A549 treated with CORT108297 at 1 μM for 4 hours (cell line): ENCODE measurements at places on chromosomes 1 and 21. TPM values are rescaled to one million over a fixed set of nuclear protein-coding genes. Genes with fewer than 3 reads are reported as not detected.

VAMP3 gene
- 64.7 to 75.8 TPM (median 67.5 TPM) in 5 replicates for total RNA-seq

LAMB3 gene
- 20.5 to 25.5 TPM (median 22.0 TPM) in 5 replicates for total RNA-seq

GREM2 gene
- 0.13 to 0.31 TPM (median 0.21 TPM) in 5 replicates for total RNA-seq

TNFAIP8L2 gene
- not detected in 5 replicates for total RNA-seq

LCA5L gene
- 1.3 to 1.6 TPM (median 1.5 TPM) in 5 replicates for total RNA-seq

TTC22 gene
- total RNA-seq = not detected in 5 replicates

CFAP74 gene
- total RNA-seq = 0.06 to 0.08 TPM (median 0.07 TPM) in 3 of 5 replicates, not detected in the others

KPRP gene
- not detected in 5 replicates for total RNA-seq

ADGRB2 gene
- 4.7 to 8.4 TPM (median 6.6 TPM) in 5 replicates for total RNA-seq

F5 gene
- 0.02 to 0.09 TPM (median 0.05 TPM) in 5 replicates for total RNA-seq

EDN2 gene
- 6.9 to 11.0 TPM (median 10.3 TPM) in 5 replicates for total RNA-seq

CDK18 gene
- total RNA-seq = 0.55 to 1.5 TPM (median 0.89 TPM) in 5 replicates

CCDC17 gene
- 0.24 to 0.51 TPM (median 0.35 TPM) in 5 replicates for total RNA-seq

CEP104 gene
- 14.6 to 21.4 TPM (median 16.8 TPM) in 5 replicates for total RNA-seq

IQCC gene
- 1.4 to 2.4 TPM (median 1.9 TPM) in 5 replicates for total RNA-seq

ZBTB8OS gene
- 29.7 to 56.0 TPM (median 37.5 TPM) in 5 replicates for total RNA-seq

THEM5 gene
- not detected in 5 replicates for total RNA-seq

MFAP2 gene
- total RNA-seq = 0.35 to 0.62 TPM (median 0.45 TPM) in 5 replicates

NPR1 gene
- 0.82 to 1.1 TPM (median 1.0 TPM) in 5 replicates for total RNA-seq

ABCG1 gene
- total RNA-seq = 2.5 to 3.6 TPM (median 2.9 TPM) in 5 replicates

CELA2B gene
- total RNA-seq = 0.29 TPM in 1 of 5 replicates, not detected in the others

LAMTOR2 gene
- 160 to 166 TPM (median 161 TPM) in 5 replicates for total RNA-seq

KRTAP11-1 gene
- not detected in 5 replicates for total RNA-seq
